ENCODE measurements at places on chromosomes 5 and 9.

DNA sequence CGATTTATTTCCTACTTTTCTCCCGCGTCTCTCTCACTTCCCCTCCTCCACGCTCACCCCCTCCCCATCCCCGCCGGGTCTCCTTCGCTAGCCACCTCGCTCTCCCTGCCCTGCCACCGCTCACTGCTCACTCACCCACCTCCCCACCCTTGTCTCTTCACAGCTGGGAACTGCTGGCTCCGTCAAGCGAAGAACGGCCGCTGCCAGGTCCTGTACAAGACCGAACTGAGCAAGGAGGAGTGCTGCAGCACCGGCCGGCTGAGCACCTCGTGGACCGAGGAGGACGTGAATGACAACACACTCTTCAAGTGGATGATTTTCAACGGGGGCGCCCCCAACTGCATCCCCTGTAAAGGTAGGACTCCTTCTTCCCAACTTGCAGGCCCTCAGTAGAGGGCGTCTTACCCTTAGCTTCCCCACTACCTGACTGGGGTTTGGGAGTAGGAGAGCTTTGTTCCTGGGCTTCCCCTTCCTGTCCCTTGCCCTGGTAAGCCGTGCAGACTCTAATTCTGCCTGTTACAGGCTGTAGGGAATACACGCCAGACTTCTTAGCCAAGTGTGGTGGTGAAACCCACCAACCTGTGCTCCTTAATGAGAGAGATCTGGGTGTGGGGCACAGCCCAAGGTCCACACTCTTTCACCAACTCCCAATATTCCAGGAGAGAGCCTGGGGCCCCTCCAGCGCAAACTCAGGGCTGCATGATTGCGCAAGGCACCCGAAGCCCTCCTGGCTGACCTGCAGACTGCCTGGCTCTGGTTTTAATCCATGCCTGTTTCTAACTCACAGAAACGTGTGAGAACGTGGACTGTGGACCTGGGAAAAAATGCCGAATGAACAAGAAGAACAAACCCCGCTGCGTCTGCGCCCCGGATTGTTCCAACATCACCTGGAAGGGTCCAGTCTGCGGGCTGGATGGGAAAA is 2.5 kb downstream of the FST start:
- DNase-seq = no peak

DNA sequence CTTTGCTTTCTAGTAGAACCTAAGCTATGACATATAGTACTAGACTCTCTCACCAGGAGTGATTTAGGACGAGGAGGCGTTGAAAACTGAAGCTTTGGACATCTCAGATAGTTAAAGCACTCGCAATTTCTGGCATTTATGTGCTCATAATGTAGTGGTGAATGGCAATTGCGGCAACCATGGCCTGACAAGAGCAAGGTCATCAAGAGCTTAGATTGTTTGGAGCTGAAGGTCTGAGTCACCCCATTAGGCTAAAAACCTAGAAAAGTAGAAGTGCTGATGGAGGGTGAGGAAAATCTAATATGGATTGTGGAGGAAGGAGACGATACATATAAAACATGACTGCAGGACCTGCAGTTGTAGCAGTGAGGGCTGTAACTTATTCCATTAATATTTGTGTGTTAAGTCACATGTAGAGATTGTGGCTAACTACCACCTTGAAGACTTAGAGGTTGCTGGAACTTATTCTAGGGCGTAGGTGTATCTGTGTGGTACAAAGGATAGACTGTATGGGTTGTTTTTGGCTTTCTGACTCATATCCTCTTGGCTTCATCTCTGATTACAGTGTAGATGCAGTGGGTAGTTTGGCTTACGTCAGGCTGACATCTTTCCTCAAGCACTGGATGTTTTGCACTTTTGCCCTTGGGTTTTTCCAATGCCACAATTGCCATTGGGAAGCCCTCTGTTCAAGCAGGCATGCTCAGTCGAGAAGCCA is 138.9 kb upstream of the CDKN2B start:
- peak; percentile 49 for DNase-seq

GRCh38 chr9:36560771-36561170 is 11.9 kb upstream of the MELK start:
- no peak for DNase-seq

- DNase-seq = no peak
Measured at GRCh38 chr5:105088961-105089360, 1526.4 kb upstream of the NUDT12 start.

- no peak for DNase-seq
Measured at GRCh38 chr5:96946381-96946780, 10.5 kb downstream of the LNPEP start.

GRCh38 chr5:85132269-85132668 is 747.6 kb upstream of the EDIL3 start:
- no peak for DNase-seq
